Heart left ventricle (tissue), 16 donors: ENCODE measurements at places on chromosomes 16 and 17.

- no peaks in the 10 kb centered on the region for H3K27me3 ChIP-seq
- H3K4me1 ChIP-seq = no peaks in the 10 kb centered on the region
- H3K27ac ChIP-seq = no peak overlapping the region
- no peaks in the 10 kb centered on the region for H3K36me3 ChIP-seq
Measured at GRCh38 chr17:70787721-70788300, 618.5 kb downstream of the KCNJ2 start.

DNA sequence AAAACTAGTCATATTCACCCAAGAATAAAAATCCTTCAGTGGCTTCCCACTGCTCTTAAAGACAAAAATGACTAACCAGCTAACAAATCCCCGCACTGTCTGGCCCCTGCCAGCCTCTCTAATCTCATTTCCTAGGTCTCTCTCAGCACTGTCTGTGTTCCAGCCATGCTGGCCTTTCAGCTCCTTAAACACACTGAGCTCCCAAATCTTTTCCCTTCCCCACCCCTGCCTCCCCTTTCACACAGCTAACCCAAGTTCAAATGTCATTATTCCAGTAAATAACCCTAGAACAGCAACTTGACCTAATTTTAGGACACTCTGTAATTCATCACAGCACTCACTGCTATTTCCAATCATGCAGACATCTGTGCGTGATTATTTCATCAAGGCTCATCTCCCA lies 7.8 kb downstream of the SHCBP1 start:
- DNase-seq = no peak
- H3K36me3 ChIP-seq = no peaks in the 10 kb centered on the region
- H3K4me3 ChIP-seq = no peak overlapping the region
- peaks cover 8% of the 10 kb centered on the region for H3K4me1 ChIP-seq
- H3K27ac ChIP-seq = no peak overlapping the region

DNA sequence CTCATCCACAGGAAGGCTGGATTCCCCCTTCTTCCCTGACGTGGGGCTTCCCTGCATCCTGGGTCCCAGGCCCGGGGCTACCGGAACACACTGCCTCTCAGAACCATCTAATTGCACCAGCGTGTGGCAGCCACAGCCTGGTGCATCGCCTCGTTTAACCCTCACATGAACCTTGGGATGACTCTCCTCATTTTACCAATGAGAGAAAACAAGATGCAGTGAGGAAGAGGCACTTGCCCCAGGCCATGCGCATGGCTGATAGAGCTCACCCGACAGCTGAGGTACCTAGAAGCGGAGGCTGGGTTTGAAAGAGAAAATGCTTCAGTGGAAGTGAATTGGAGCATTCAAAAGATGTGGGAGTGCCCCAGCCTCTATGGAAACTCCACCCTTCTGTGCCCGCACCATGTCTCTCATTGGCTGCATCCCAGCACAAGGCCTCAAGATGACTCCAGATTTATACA lies 162.3 kb downstream of the KATNIP start:
- no peaks in the 10 kb centered on the region for H3K4me1 ChIP-seq
- H3K4me3 ChIP-seq = no peak overlapping the region
- no peak overlapping the region for H3K27ac ChIP-seq
- no peaks in the 10 kb centered on the region for H3K27me3 ChIP-seq
- DNase-seq = no peak

- H3K4me1 ChIP-seq = no peaks in the 10 kb centered on the region
- no peak overlapping the region for H3K27ac ChIP-seq
- H3K36me3 ChIP-seq = no peaks in the 10 kb centered on the region
- no peak for DNase-seq
- no peak overlapping the region for H3K4me3 ChIP-seq
Measured at GRCh38 chr17:32279891-32280716, 14.5 kb downstream of the RHBDL3 start.
